GM23248 (cell line): ENCODE measurements at places on chromosomes 4 and X.

GRCh38 chrX:118181030-118181429 is 64.4 kb upstream of the KLHL13 start:
- H3K27me3 ChIP-seq = no peaks in the 10 kb centered on the region
- H3K36me3 ChIP-seq = no peaks in the 10 kb centered on the region
- H3K27ac ChIP-seq = no peak overlapping the region
- H3K4me1 ChIP-seq = no peaks in the 10 kb centered on the region
- DNase-seq = peak; percentile 5
- H3K4me3 ChIP-seq = no peak overlapping the region

DNA sequence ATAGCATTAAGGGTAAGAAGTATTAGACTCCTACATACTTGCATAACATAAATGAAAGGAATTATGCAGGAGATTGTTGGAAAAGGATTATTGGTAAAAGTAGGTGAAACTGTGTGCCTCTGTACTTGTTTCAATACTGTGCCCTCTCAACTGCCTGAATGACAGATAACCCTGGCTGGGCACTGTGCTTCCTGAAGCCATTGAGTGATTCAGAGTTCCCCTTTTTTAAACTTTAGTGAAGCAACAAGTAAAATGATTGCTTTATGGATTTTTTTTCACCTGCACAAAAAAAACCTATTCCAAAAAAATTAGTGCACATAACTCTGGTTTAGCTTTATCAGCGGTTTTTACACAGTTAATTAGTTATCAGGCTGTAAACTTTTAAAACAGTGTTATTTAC is 204.8 kb downstream of the TRAM1L1 start:
- no peaks in the 10 kb centered on the region for H3K27me3 ChIP-seq
- no peak for DNase-seq
- no peak overlapping the region for H3K4me3 ChIP-seq
- H3K4me1 ChIP-seq = no peaks in the 10 kb centered on the region
- H3K27ac ChIP-seq = no peak overlapping the region
- H3K36me3 ChIP-seq = no peaks in the 10 kb centered on the region

GRCh38 chrX:100939333-100939732 is 10.6 kb upstream of the XKRX start:
- H3K4me1 ChIP-seq = no peaks in the 10 kb centered on the region
- DNase-seq = no peak
- H3K4me3 ChIP-seq = no peak overlapping the region
- H3K36me3 ChIP-seq = no peaks in the 10 kb centered on the region
- H3K27ac ChIP-seq = no peak overlapping the region

DNA sequence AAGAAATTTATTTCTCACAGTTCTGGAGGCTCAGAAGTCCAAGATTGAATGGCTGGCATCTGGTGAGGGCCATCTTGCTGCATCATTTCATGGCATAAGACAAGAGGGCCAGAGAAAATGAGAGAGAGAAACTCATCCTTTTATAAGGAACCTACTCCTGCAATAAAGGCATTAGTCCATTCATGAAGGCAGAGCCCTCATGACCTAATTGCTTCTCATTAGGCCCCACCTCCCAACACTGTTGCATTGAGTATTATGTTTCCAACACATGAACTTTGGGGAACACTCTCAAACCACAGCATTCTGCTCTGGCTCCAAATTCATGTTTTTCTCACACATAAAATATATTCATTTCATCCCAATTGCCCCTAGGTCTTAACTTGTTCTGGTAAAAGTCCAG is 14.2 kb downstream of the RNF175 start:
- H3K36me3 ChIP-seq = no peaks in the 10 kb centered on the region
- DNase-seq = no peak
- H3K4me3 ChIP-seq = no peak overlapping the region
- no peaks in the 10 kb centered on the region for H3K27me3 ChIP-seq

- no peaks in the 10 kb centered on the region for H3K27me3 ChIP-seq
- no peak overlapping the region for H3K27ac ChIP-seq
- DNase-seq = no peak
- no peak overlapping the region for H3K4me3 ChIP-seq
Observed at GRCh38 chrX:7444967-7445366, 297.0 kb upstream of the PUDP start.

- no peak for DNase-seq
- no peaks in the 10 kb centered on the region for H3K36me3 ChIP-seq
- H3K4me1 ChIP-seq = no peaks in the 10 kb centered on the region
- no peak overlapping the region for H3K4me3 ChIP-seq
- no peaks in the 10 kb centered on the region for H3K27me3 ChIP-seq
Observed at GRCh38 chr4:2306773-2307410, 45.0 kb upstream of the MXD4 start.

DNA sequence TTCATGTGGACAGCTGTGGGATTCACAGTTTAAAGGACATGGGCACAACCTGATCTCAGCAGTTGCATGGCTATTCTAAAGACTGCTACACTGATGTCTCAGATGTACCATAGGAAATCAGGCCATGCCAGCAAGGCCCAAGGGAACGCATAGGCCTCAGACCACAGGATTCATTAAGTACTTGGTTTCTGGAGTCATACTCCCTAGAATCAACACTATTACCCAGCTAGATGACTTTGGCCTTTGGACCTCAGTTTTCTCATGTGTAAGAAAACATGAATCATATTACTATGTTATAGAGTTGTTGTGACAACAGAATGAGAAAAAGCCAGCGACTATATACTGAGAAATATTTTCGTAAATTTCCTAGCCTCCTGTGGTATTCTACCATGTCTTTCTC is 67.9 kb downstream of the NHS start:
- H3K4me3 ChIP-seq = no peak overlapping the region
- no peaks in the 10 kb centered on the region for H3K36me3 ChIP-seq
- no peaks in the 10 kb centered on the region for H3K27me3 ChIP-seq
- peak overlapping the region; percentile 61 for H3K27ac ChIP-seq

DNA sequence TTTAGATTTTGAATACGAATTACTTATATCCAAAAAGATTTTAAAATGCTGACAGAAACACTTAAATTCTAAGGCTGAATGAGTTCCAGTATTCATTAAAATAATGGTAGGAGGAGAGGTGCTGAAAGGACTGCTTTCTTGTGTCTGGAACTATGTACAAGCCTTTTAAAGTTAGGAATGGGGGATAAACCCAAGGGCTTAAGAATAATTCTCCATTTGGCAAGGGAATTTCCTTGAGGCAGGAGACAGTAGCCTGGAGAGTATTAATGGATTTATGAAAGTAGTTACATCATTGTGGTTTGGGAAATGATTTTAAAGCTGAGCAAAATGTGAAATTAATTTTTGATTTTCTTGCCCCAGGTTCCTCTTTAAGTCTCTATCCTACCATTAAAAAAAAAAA is 266.5 kb upstream of the KCNIP4 start:
- no peaks in the 10 kb centered on the region for H3K4me1 ChIP-seq
- peaks cover 23% of the 10 kb centered on the region for H3K27me3 ChIP-seq
- H3K36me3 ChIP-seq = no peaks in the 10 kb centered on the region
- H3K27ac ChIP-seq = no peak overlapping the region
- no peak for DNase-seq
- H3K4me3 ChIP-seq = no peak overlapping the region

DNA sequence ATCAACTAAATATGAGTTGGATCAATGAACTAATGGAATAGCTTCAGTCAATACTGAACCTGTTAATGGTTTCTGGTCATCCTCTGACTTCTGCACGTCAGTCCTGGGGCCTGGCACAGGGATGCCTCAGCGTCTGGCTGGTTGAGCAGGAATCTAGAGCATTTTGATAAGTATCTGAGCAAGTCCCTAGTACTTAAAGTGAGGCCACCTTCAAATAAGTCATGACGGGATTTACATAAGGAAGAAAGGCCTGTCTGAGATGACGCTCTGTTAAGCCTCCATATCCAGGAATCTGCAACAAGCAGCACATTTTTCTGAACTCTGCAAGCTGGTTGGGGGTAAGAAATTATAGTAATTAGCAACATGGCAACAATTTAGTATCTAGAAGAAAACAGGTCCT is 83.2 kb upstream of the TBC1D9 start:
- H3K36me3 ChIP-seq = no peaks in the 10 kb centered on the region
- H3K4me1 ChIP-seq = no peaks in the 10 kb centered on the region
- H3K27ac ChIP-seq = no peak overlapping the region
- DNase-seq = no peak

GRCh38 chr4:134695433-134695832 is 493.8 kb upstream of the PABPC4L start:
- no peak overlapping the region for H3K27ac ChIP-seq
- H3K4me1 ChIP-seq = no peaks in the 10 kb centered on the region
- DNase-seq = no peak
- H3K27me3 ChIP-seq = no peaks in the 10 kb centered on the region
- H3K4me3 ChIP-seq = no peak overlapping the region

DNA sequence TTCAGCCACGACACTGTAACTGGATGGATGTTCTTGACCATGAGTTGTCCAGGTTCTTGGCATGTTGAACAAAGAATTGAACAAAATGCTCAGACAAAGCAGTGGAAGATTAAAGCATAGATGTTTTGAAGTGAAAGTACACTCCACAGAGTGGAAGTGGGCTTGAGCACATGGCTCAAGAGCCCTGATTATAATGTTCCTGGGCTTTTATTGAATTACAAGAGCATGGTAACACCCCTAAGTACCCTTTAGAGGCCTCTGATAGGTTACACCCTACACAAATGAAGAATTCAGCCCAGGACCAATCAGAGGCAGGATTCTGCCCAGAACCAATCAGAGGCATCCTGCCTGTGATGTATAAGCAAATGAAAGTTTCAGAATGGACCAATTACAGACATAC is 33.5 kb downstream of the SLC10A6 start:
- no peaks in the 10 kb centered on the region for H3K27me3 ChIP-seq
- no peak overlapping the region for H3K4me3 ChIP-seq

GRCh38 chrX:121114691-121115090 is 67.3 kb downstream of the GLUD2 start:
- no peaks in the 10 kb centered on the region for H3K4me1 ChIP-seq
- no peak for DNase-seq
- H3K36me3 ChIP-seq = no peaks in the 10 kb centered on the region
- no peak overlapping the region for H3K4me3 ChIP-seq
- H3K27ac ChIP-seq = no peak overlapping the region

DNA sequence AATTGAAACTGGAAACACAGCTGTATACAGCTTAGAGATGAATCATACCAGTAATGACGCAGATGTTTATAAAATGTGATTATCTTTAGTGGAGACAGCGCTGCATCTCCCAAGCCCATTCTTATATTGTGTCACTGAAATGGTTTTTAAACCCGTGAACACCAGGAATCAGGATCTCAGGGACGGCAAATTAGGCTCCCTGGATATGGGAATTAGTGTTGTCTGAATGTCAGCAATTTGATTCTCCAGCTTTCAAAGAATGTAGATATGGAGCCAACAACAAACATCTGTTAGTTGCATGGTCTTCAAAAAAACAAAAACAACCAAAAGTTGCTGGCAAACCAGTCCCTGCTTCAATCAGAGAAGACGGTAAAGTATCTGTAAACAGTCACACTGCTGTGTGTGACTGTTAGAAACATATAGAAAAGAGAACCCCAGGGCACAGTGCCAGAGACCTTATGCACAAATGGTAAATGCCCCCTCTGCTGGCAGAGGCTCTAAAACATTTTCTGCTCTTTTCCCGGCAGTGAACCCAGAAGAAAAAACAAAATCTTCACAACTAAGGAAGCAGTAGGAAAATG is 351.9 kb upstream of the FTHL17 start:
- H3K27me3 ChIP-seq = no peaks in the 10 kb centered on the region
- H3K4me1 ChIP-seq = no peaks in the 10 kb centered on the region; the same call in 1 of the 2 replicates
- peak; percentile 58 for DNase-seq
- no peaks in the 10 kb centered on the region for H3K36me3 ChIP-seq

DNA sequence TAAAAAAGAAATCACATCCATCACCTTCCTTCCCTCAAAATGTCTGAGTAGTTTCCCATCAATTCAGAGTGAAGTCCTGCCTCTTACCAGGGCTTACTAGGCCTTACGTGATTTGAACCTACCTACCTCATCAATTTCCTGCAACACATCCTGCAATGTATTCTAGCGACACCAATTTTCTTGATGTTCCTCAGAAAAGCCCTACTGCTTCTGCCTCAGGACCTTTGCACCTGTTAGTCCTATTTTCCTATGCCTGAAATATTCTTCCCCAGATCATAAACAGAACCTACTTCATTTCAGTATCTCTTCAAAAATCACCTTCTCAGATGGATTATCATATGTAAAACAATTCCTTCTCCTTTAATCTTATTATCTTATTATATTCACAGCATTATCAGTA is 52.8 kb downstream of the ZAR1 start:
- no peaks in the 10 kb centered on the region; the same call in 1 of the 2 replicates for H3K4me1 ChIP-seq
- no peak overlapping the region for H3K4me3 ChIP-seq
- H3K27ac ChIP-seq = no peak overlapping the region
- H3K27me3 ChIP-seq = no peaks in the 10 kb centered on the region

GRCh38 chr4:24798036-24798610 is 2.8 kb downstream of the SOD3 start:
- no peaks in the 10 kb centered on the region for H3K36me3 ChIP-seq
- H3K27ac ChIP-seq = no peak overlapping the region
- no peak for DNase-seq

- peak; percentile 92 for DNase-seq
- peak overlapping the region; percentile 62 for H3K27ac ChIP-seq
- H3K4me1 ChIP-seq = peaks cover 14% of the 10 kb centered on the region
- H3K4me3 ChIP-seq = no peak overlapping the region
Observed at GRCh38 chr4:87375719-87376291, 15.2 kb downstream of the HSD17B11 start.

DNA sequence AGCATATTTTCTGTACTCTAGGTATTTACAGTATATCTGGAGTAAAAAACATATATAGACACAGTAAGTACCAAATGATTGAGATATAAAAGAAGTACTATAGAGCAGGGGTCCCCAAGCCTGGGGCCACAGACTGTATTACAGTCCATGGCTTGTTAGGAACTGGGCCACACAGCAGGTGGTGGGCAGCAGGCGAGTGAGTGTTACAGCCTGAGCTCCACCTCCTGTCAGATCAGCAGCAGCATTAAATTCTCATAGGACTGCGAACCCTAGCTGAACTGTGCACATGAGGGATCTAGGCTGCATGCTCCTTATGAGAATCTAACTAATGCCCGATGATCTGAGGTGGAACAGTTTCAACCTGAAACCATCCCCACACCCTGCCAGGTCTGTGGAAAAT is 300.7 kb downstream of the NR3C2 start:
- no peaks in the 10 kb centered on the region for H3K4me1 ChIP-seq
- no peak overlapping the region for H3K4me3 ChIP-seq
- no peaks in the 10 kb centered on the region for H3K27me3 ChIP-seq
- DNase-seq = no peak
- no peaks in the 10 kb centered on the region for H3K36me3 ChIP-seq

- H3K4me3 ChIP-seq = no peak overlapping the region
- H3K4me1 ChIP-seq = peaks cover 14% of the 10 kb centered on the region
- no peaks in the 10 kb centered on the region for H3K27me3 ChIP-seq
- DNase-seq = peak; percentile 19
- peak overlapping the region; percentile 39 for H3K27ac ChIP-seq
- H3K36me3 ChIP-seq = no peaks in the 10 kb centered on the region
Observed at GRCh38 chr4:6891436-6892170, 18.0 kb upstream of the TBC1D14 start.

GRCh38 chrX:78199851-78200250 is 60.4 kb upstream of the TAF9B start:
- peak; percentile 26 for DNase-seq
- H3K4me1 ChIP-seq = no peaks in the 10 kb centered on the region
- H3K4me3 ChIP-seq = no peak overlapping the region
- H3K27me3 ChIP-seq = no peaks in the 10 kb centered on the region
- H3K27ac ChIP-seq = no peak overlapping the region

GRCh38 chrX:154738011-154738738 is 12.7 kb downstream of the GAB3 start:
- peak overlapping the region; percentile 22; the same call in 1 of the 2 replicates for H3K4me3 ChIP-seq
- peak overlapping the region; percentile 63 for H3K27ac ChIP-seq
- H3K4me1 ChIP-seq = peaks cover 45% of the 10 kb centered on the region
- H3K27me3 ChIP-seq = no peaks in the 10 kb centered on the region
